ENCODE measurements at places on chromosomes 3 and 15. TPM values are rescaled to one million over a fixed set of nuclear protein-coding genes. Genes with fewer than 3 reads are reported as not detected.

FAM174B gene
- 5.3 TPM for total RNA-seq

PLIN1 gene
- not detected for total RNA-seq

A4GNT gene
- not detected for total RNA-seq

DLL4 gene
- total RNA-seq, result 116 TPM

NME9 gene
- not detected for total RNA-seq

CPA3 gene
- 1.5 TPM for total RNA-seq

COPS2 gene
- total RNA-seq, result 67.7 TPM

ST8SIA2 gene
- 0.31 TPM for total RNA-seq

DISP2 gene
- total RNA-seq, result 0.38 TPM

BBS4 gene
- 6.9 TPM for total RNA-seq

TM4SF1 gene
- 1,541 TPM for total RNA-seq

STRIT1 gene
- total RNA-seq, result not detected

AHSG gene
- total RNA-seq, result not detected

PP2D1 gene
- total RNA-seq, result not detected

MYH15 gene
- total RNA-seq, result under 0.01 TPM

SELENOS gene
- 66.5 TPM for total RNA-seq

TRMT10C gene
- 18.8 TPM for total RNA-seq

SNTN gene
- not detected for total RNA-seq

CYP1A2 gene
- total RNA-seq, result not detected

HHATL gene
- total RNA-seq, result not detected

ATP13A5 gene
- not detected for total RNA-seq

CA12 gene
- 0.32 TPM for total RNA-seq

TP53BP1 gene
- 26.4 TPM for total RNA-seq

FBXL2 gene
- total RNA-seq, result 36.5 TPM

SOX14 gene
- not detected for total RNA-seq

SAMD7 gene
- not detected for total RNA-seq

P2RY13 gene
- not detected for total RNA-seq

PLOD2 gene
- total RNA-seq, result 69.6 TPM

KNG1 gene
- not detected for total RNA-seq

MAGEL2 gene
- not detected for total RNA-seq

GPR176 gene
- 15.7 TPM for total RNA-seq

FAM81A gene
- total RNA-seq, result 0.06 TPM

GP5 gene
- total RNA-seq, result 0.06 TPM

TM4SF4 gene
- total RNA-seq, result not detected

PAQR9 gene
- total RNA-seq, result not detected

STXBP5L gene
- not detected for total RNA-seq

GCNT3 gene
- total RNA-seq, result not detected

ITIH1 gene
- 0.16 TPM for total RNA-seq

RNU5B-1 gene
- total RNA-seq, result not detected

RTP4 gene
- 2.8 TPM for total RNA-seq

DGKG gene
- 0.16 TPM for total RNA-seq

XCR1 gene
- total RNA-seq, result not detected

CADPS gene
- total RNA-seq, result not detected

CD86 gene
- total RNA-seq, result not detected

OR5K2 gene
- not detected for total RNA-seq
